ENCODE measurements at places on chromosomes 6 and 20.

- DNase-seq: no peak
These were observed 119.8 kb downstream of the RFX6 start for GRCh38 chr6:116996842-116997241.

DNA sequence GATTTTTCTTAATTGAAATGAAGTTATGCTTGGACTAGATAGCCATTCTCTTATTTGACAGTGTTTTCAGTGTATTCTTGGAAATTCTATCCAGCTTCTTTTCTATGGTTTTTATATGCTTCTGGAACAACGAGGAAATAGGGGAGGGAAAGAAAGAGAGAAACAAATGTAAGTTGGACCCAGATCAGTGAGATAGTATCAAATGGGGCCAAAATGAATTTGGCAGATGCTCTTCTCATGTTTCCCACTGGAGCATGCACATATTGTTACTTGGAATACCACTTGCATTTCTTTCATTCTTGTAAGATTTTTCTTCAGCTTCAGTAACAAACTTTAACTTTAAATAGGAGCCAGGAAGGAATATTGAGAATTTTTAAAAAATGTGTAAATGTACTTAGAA, 312.3 kb downstream of the PRL start:
- DNase-seq: no peak

- DNase-seq: no peak
These were observed 95.2 kb downstream of the PLEKHG1 start for GRCh38 chr6:150694889-150695288.

DNA sequence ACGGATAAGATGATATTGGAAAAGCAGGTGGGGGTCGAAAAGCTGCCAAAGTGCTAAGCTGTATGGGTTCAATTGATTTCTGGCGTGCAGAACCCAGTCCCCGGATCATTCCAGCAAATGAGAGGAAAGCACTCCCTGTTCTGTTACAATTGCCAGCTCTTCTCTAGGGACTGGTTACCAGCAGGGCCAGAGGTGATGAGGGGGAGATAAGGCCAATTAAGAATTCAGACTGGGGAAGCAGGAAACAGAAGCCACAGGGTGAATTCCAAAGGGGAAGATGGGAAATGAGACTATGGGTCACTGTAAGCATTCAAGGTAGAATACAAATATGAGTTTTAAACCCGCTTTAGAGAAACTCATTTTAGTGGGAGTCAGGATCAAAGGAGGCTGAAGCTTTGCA, 349.4 kb upstream of the MAP3K7 start:
- no peak for DNase-seq

GRCh38 chr20:7585126-7585679, 355.1 kb downstream of the HAO1 start:
- DNase-seq: no peak

- DNase-seq: peak; percentile 9
These were observed 253.0 kb downstream of the QKI start for GRCh38 chr6:163667372-163668060.

DNA sequence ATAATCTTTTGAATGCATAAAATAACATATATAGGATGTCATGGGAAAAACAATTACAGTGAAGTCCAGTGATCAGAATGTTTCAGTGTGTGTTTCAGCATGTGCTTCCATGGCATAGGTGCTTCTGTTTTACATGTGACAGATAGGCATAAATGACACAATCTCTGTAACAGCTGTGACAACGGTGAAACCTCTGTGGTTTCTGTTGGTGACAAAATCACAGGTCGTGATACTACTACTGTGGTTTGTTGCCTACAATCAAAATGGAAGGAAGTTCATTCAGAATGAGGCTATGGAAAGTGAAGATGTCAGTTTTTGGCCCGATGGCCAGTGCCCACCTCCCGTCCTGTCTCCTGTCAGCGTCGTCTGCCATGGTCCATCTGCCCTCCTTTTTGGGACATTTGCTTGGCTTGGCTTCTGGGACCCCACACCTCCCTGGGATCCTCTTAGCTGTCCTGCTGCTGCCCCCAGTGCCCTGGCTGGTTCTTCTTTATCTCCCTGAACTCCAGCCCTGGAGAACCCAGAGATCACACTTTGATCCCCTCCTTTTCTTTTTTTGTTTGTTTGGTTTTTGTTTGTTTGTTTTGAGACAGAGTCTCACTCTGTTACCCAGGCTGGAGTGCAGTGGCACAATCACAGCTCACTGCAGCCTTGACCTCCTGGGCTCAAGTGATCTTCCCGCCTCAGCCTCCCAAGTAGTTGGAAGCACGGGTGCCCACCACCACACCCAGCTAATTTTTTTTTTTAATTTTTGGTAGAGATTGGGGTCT, 79.3 kb upstream of the NAA20 start:
- DNase-seq: no peak

DNA sequence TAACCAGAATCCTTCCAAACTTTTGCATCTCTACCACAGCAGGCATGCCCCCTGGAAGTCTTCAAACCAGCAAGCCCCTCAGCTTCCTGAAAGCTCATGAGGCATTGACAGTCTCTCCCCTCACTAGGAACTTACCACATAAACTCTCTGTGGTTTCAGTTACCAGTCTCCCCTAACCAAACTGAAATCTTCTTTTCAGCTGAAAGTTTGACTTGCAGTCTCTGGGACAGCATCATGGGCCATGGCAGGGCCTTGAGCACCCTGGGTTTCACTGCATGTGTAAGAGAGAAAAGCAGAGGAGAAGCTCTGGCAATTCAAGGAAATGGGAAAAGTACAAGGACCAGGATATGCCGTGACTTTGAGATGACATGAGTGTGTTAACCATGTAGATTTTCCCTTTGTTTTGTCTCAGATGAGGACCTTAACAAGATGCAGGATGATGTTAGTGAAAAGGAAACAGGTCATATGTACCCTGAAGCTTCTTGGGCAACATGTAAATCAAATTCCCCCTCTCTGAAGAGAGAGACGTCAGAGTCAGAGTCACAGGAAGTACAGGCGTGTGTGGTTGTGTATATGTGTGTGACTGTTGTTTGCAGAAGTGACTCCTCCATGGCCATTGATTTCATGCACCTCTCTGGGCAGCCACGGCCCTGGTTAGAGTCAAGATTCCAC, 106.3 kb downstream of the TNFRSF21 start:
- DNase-seq: no peak

DNA sequence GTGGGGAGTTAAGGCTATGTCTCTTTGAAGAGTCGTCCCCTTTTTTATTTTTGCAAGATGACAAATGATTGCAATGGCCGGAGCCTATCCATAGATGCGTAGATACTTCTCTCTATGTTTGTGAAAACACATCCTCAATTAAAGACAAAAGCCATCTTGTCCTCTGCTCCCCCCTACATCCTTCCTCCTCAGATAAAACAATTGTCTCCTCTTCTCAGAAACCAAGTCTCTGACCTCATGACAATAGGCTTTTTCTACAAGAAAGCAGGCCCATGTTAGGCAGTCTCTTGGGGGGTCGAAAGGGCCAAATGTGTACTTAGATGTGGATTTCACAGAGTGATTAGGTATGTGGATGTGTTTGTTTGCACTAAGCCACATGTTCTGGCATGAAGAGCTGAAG, 51.1 kb upstream of the SSTR4 start:
- DNase-seq: no peak

DNA sequence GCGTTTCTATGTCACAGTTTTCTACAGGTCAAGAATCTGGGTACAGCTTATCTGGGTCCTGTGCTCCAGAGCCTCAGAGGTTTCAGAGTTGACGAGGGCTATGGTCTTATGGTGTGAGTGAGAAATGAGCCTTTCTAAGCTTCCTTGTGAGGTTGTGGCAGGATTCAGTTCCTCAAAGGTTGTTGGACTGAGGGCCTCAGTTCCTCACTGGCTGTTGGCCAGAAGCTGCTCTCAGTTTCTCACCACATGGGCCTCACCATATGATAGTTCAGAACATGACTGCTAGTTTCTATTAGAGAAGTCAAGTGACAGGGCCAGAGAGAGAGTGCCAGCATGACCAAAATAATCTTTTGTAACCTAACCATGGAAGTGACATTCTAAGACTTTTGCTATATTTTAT, 96.1 kb downstream of the NUS1 start:
- DNase-seq: no peak

GRCh38 chr6:75171567-75171966, 34.3 kb downstream of the COL12A1 start:
- DNase-seq: no peak

DNA sequence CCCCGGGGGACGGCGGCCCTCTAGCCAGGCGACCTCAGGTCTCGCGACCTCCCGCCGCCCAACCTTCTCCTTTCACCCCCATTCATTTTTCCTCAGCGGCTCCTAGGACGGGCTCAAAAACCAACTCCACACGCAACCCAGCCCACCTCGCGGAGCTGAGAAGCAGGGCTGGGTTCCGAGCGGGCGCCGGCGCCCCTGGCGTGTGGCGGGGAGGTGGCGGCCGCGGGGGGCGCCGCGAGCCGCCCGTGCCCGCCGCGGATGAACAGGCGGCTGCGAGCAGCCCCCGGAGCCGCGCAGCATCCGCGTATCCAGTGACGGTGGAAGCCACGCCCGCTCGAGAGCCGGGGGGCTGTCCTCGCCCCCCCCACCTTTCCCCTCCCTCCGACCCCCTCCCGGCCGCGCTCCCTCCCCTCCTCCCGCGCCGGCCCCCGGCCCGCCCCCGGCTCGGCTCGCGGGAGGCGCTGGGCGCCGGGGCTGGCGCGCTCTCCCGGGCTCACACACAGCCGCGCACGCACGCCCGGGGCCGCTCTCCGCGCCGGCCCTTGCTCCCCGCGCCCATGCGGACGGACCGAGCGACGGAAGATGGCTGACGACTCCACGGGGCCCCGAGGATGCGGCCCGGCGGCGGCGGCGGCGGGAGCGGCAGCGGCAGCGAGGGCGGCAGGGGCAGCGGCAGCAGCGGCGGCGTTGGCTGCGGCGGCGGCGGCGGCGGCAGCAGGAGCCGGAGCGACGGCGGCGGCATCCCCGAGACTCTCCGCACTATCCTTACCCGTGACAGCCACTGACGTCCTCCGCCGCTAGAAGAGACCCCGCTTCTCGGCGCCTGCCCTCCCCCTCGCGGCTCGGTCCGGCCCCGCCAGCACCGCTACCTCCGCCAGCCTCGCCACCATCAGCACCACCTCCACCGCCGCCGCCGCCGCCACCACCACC, at the start of gene SOBP:
TSS of gene SOBP (plus strand) at position 482 of the 930 bp plus-strand sequence. CDS start 500 bp downstream, outside the sequence.
- peak; percentile 13 for DNase-seq

DNA sequence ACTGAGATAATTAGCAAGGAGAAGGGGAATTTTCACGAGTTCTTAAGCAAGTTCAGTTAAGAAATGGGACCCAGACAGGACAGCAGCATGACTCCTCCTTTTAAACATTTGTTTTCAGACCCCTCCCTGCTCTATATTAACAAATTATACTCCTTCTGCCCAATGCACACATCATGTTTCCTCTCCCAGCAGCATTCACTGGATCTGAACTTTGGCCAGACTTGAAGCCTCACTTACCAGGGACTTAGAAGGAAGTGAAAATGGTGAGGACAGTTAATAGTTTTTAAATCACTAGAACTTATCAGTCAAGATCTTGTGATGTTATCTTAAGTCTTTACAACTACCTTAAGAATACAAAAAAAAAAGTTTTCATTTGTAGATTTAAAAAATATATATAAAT, 1174.7 kb upstream of the MAP3K7 start:
- DNase-seq: no peak

- DNase-seq: no peak
These were observed 732.8 kb upstream of the CITED2 start for GRCh38 chr6:140107216-140107615.

GRCh38 chr6:51541847-51542246, 545.6 kb downstream of the PKHD1 start:
- no peak for DNase-seq

GRCh38 chr6:5478380-5478779, 217.1 kb downstream of the FARS2 start:
- no peak for DNase-seq

DNA sequence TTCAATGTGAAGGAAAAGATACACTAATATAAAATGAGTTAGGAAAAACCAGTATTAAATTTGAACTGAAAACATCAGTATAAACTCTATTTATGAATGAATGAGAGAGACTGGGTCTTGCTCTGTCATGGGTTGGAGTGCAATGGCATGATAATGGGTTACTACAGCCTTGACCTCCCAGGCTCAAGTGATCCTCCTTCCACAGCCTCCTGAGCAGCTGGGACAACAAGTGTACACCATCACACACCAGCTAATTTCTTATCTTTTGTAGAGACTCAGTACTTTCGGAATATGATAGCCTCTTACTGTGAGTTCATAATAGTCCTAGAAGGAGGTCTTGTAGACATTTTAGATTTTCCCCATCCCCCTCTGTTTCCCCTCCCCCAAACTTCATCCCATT, 21.4 kb downstream of the KCTD20 start:
- no peak for DNase-seq

DNA sequence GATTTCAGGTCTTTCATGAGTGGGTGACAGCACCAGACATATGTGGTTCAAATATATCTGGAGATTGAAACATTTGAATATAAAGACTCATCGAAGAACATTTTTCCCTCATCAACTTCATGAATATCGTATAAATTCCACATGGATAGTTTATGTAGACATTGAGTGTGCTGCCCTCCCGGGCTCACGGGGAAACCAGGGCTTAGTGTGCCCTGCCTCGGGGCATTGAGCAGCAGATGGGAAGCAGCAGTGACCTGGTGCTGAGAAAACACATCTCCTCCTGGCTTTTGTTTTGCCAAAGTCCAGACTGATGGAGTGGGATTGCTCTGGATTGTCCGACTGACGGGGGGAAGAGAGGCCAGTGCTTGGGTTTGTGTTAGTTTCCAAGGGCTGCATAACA, 17.8 kb upstream of the SLC2A12 start:
- no peak for DNase-seq

DNA sequence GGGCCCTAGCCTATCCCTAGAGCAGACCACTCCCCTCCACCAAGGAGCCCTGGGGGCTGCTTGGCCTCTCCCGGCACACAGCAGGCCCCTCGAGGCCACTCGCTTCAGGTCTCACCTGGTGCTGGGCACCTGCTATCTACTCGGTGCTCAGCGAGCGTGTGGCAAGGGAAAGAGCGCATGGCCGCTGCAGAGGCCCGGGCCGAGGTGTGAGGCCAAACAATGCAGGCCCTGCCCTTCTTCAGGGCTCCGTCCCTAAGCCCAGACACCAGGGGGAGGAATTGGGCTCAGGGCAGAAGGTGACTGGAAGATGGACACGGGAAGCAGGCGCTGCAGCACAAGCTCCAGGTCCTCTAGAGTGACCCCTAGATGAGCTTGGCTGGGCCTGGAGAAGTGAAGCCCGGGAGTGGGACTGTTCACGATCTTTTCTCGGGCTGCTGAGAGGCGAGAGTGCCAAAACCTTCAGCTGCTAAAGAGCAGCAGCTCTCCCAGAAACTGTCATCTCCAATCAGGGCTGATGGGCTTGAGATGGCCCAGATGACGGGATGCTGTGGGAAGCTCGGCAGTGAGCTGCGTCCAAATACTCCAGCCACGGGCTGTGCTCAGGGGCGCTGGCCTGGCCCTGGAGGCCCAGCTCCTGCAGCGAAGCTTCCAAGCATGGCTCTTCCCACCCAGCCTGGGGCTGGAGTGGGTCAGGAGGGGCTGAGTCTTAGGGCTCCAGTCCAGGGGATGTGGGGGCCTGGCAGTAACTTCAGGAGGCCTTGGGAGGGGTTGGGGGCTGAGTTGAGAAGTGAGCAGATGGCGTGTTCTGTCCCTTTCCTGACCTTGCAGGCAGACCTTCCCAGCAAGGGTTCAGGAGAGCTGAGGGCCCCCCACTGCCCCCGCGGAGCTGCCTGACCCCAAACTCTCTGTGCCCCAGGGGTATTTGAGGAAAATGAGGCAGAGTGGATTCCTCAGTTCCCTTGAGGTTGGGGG, 43.7 kb downstream of the APCDD1L start:
- DNase-seq: no peak
